Mammary epithelial cell (primary cell): ENCODE measurements at places on chromosomes 13 and 19.

- DNase-seq = no peak
These were observed 49.7 kb downstream of the COMP start for GRCh38 chr19:18741124-18742121.

DNA sequence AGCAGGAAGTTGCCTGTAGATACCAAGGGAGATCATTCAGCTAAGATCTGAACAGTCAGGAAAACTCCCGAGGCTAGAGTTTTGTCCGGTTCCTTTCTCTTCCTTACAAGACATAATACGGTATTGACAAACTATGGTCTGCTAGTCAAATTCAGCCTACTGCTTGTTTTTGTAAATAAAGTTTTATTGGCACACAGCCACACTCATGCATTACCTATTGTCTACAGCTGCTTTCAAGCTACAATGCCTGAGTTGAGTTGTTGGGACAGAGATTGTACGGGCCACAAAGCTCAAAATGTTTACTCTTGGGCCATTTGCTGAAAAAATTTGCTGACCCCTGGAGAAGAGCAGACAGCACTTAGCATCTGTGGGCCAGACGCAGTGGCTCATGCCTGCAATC lies 2.5 kb downstream of the SLC1A6 start:
- no peak for DNase-seq

GRCh38 chr13:78182813-78183212 lies 264.2 kb upstream of the EDNRB start:
- no peak for DNase-seq

DNA sequence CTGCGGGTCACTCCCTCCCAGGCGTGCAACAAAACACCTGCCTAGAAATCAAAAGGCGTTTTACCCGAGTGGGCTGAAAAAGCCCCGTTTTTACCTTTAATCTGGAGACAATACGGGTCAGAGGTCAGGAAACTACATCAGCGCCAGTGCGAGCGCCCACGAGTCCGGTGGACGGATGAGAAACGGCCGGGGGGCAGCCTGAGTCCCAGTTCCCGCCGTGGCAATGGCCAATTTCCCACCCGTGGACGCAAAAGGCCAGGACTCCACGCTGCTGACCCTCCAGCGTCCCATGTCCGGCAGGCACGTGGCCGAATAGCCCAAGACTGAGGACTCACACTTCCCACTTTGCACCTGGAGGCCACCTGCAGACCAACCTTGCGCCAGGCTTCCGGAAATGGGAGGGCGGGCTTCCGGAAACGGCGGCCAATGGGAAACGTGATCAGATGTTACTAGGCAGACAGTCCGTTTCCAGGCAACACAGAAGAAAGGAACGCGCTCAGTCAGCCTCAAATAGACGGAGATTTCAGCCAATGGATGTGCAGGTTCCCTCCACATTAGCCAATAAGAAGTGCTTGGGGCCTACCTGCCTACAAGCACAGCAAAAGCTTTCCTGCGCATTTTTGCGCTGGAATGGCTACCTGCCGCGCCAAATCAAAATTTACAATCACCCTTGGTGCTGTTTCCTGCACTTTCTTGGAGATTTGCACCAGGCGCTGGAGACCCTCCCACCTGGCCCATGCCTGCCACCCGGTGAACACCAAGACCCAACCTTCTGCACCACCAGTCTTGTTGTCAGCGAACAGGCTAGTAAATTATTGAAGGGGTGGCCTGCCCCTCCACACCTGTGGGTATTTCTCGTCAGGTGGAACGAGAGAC lies 47.4 kb downstream of the ZFP14 start:
- peak; percentile 91 for DNase-seq

DNA sequence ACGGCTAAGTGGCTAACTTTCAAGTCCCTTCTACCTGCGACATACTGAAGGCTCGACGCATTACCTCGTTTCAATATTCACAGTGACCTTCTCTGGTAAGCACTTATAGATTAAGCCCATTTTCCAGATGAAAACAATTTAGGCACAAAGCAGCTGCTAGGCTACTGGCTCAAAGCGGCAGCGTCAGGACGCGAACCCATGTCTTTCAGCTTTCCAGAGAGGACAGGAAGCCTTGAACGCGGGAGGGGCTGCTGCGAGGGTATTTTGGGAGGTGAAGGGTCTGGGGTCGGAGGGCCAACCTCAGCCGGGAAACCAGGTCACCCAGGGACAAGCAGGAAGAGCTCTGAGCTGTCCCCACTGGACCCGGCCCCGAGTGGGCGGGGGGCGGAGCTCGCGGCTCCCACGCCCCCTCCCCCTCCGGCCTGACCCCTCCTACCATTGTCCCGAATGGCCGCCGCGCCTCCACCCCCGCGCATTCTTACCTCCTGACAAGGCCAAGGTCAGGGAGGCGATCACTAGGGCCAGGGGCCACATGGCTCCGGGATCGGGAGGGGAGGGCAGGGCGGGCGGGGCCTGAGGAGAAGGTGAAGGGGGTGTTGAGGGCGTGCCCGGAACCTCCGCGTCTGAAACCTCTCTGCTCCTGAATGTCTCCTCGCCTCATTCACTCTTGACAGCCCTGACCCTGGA lies at the start of gene KLK13:
KLK13 (minus strand) TSS at position 559 of the 687 bp plus-strand sequence; CDS start at position 534, 25 bp downstream.
- DNase-seq = peak; percentile 12

- DNase-seq = peak; percentile 51
These were observed 1.5 kb upstream of the CEACAM5 start for GRCh38 chr19:41706741-41707501.

- DNase-seq = no peak
These were observed 8.4 kb downstream of the SLC39A3 start for GRCh38 chr19:2731181-2731995.

DNA sequence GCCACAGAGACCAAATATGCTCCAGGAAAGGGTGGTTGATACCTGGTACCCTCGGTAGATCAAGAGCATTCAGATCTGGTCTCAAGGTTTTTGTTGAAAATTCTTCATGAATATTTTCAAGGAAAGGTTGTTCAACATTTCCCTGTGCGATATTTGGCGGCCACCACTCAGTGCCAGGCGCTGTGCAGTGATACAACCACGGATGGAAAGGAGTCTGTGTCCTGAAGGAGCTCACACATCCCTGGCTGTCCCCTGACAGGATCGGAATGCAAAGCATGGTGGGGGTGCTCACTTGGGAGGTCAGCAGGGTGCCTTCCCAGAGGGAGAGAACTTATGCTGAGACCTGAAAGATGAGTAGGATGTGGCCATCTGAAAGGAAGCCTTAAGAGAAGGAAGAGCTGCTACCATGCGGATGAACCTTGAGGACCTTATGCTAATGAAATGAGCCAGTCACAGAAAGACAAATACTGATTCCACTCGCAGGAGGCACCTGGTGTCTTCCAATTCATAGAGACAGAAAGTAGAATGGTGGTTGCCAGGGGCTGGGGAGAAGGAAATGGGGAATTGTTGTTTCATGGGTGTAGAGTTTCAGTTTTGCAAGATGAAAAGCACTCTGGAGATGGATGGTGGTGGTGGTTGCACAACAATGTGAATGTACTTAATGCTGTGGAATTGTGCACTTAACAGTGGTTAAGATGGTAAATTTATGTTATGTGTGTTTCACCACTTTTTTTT lies 41.6 kb downstream of the HSPH1 start:
- no peak for DNase-seq

- peak; percentile 36 for DNase-seq
These were observed 22.1 kb upstream of the POMP start for GRCh38 chr13:28636677-28637317.

DNA sequence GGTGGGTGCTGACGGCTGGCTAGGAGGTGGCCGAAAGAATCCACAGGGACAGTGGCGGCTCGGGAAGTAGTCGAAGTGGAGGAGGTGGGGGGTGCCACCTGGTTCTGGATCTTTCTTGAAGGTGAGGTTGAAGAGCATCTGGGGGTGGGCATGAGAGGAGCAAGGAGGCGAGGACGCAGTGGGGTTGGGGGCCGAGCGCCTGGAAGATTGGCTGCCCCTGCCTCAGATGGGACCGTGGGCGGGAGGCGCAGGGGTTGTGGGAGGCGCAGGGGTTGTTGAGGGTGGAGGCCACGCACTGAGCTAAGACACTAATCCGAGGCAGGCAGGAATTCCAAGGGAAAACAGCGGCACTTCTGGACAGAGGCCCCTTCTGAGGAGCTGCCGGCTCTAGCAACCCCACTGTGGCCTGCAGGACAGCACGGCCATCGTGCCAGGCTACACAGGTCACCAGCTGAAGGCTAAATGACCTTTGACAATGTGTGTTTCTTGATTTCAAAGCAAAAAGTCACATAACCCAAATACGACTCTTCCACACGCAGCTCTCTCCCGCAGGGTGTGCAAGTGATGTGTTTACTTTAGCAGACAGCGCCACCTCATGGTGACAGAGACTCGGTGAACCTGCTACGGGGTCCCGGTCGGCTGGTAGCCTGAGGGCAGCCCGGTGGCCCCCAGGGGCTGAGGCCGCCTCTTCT lies 44.1 kb upstream of the RANBP3 start:
- DNase-seq = peak; percentile 12

GRCh38 chr13:28252547-28252946 lies 114.2 kb downstream of the PAN3 start:
- DNase-seq = no peak

GRCh38 chr13:98880677-98881076 lies 97.2 kb downstream of the DOCK9 start:
- no peak for DNase-seq

DNA sequence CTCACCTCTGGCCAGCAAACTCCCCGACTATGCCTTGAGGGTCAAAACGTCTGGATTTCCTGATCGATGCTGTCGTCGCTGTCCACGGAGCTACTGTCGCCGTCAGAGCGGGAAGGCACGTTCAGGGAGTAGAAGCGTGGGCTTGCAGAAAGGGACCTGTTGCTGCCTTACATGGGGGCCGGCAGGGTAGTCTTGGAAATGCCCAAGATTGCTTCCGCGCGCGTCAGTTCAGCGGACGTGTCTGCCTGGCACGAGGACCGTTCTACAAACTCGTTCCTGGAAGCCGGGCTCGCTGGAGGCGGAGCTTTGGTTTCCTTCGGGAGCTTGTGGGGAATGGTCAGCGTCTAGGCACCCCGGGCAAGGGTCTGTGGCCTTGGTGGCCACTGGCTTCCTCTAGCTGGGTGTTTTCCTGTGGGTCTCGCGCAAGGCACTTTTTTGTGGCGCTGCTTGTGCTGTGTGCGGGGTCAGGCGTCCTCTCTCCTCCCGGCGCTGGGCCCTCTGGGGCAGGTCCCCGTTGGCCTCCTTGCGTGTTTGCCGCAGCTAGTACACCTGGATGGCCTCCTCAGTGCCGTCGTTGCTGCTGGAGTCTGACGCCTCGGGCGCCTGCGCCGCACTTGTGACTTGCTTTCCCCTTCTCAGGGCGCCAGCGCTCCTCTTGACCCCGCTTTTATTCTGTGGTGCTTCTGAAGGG lies 15.4 kb downstream of the RB1 start:
- no peak for DNase-seq

GRCh38 chr19:46410205-46411087 lies 2.9 kb downstream of the CCDC8 start:
- DNase-seq = no peak
